ENCODE measurements at places on chromosomes 6 and 20. TPM values are rescaled to one million over a fixed set of nuclear protein-coding genes. Genes with fewer than 3 reads are reported as not detected.
A peak's percentile ranks its signal among the peaks of the same experiment; 100 is the strongest.

- no peak for DNase-seq
Observed at GRCh38 chr6:62998022-62998421, 213.2 kb upstream of the FKBP1C start.

- DNase-seq = no peak
Observed at GRCh38 chr20:36043892-36044515, 75.6 kb downstream of the CNBD2 start.

DNA sequence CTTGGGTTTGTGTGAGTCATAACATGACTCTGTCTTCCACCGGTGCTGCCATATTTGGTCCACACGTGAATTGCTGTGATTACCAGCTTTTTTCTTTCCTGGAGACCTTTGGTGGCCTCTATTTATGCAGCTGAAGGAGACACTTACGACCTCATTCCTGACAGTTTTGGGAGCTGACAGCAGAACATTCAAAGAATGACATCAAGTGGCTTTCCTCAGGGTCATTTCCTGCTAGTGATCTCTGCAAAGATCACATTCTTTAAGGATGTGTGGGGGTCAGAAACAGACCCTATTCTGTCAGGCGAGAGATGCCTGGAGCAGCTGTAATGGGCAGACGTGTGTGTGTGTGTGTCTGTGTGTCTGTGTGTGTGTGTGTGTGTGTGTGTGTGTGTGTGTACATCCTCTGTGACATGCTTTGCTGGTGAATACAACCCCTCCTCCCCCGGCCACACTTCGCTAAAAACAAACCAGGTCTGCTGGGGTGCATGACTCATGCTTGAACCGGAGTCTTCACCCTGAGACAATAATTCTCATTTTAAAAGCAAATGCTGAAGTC is 115.6 kb downstream of the TMEM170B start:
- DNase-seq = peak; percentile 91

DNA sequence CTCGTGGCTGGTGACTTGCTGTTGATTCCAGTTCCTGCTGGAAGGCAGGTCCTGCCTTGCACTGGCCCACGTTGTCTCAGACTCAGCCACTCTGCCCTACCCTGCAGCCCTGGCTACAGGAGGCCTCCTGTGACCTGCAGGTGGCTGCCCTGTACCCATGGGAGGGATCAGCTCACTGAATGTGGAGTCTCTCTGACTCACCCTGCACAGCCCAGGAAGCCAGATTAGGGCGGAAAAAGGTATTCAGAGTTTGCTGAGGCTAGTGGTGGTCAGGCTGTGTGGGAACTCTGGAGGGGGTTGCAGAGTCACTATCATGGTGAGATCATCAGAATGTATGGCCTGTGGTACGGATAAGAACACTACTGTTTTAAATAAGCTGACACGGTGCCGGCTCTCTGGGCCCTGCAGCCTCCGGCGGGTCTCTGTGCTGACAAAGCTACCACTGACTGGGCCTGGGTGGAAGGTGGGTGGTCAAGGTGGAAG is 24.7 kb upstream of the PYGB start:
- no peak for DNase-seq

- DNase-seq = peak; percentile 9
Observed at GRCh38 chr20:45487231-45487635, 17.7 kb downstream of the WFDC2 start.

DNA sequence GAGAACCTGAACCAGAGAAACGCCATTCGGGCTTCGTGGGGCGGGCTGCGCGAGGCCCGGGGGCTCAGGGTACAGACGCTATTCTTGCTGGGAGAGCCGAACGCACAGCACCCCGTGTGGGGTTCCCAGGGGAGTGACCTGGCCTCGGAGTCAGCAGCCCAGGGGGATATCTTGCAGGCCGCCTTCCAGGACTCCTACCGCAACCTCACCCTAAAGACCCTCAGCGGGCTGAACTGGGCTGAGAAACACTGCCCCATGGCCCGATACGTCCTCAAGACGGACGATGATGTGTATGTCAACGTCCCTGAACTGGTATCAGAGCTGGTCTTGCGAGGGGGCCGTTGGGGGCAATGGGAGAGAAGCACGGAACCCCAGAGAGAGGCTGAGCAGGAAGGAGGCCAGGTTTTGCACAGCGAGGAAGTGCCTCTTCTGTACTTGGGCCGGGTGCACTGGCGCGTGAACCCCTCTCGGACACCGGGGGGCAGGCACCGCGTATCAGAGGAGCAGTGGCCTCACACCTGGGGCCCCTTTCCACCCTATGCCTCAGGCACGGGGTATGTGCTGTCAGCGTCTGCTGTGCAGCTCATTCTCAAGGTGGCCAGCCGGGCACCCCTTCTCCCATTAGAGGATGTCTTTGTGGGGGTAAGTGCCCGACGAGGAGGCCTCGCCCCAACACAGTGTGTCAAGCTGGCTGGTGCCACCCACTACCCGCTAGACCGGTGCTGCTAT is 904 bp downstream of the B3GALT4 start:
- no peak for DNase-seq

GRCh38 chr6:111576291-111576690 is 29.4 kb downstream of the TRAF3IP2 start:
- peak; percentile 52 for DNase-seq

GRCh38 chr6:98958776-98959175 is 11.0 kb upstream of the FBXL4 start:
- no peak for DNase-seq

DNA sequence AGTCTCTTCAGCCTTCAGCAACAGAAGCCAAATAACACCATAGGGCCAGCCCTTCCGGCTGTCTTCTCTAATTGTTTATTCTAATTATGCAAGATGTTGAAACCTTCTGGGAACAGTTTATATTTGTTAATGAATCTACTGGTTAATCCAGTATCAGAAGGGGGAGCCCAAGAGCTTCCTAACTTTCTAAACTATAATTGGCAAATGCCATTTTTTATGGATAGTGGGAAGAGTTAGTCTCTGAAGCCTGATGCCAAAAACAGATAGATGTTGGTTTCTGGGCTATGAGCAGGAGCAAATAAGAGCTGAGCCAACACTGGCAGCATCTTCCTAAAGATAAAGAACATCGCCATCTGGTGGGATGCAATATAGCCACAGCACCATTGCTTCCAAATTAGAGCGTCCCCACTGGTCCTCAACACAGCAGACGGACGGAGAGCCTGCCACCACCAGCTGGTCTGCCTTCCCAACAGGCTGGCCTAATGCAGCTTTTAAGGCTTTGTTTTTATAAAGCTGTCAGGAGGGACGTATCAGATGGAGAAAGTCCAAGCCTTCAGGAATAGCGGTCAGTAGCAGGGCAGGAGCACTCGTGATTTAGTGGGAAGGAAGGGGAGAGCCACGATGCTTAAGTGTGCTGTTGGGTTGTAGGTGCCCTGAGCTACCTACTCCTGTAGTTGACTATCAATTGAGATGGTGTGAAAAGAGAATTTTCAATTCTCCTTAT is 118.8 kb downstream of the RALGAPA2 start:
- peak; percentile 63 for DNase-seq

DNA sequence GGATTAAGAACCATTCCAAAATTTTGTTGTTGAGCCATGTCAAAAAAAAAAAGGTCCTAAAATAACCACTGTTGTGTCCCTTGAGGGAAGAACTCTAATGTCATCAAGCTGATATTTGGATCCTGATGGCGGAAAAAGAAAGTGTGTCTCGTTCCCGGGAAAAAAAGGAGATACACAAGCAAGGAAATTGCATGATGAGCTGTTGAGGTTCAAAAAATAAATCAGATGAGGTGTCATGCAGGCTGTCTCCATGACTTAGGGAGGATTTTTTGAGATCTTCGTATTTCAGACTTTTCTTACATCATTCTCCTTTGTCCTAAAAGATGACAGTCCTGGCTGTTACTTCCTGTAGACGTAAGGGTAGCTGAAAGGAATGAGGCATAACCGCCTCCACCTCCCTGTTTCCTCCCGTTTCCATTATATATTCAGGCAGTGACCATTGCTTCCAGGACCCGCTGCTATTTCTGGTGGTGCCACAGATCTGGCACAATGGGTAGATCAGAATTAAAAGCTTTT is 117.3 kb upstream of the TNFAIP3 start:
- DNase-seq = peak; percentile 45

DNA sequence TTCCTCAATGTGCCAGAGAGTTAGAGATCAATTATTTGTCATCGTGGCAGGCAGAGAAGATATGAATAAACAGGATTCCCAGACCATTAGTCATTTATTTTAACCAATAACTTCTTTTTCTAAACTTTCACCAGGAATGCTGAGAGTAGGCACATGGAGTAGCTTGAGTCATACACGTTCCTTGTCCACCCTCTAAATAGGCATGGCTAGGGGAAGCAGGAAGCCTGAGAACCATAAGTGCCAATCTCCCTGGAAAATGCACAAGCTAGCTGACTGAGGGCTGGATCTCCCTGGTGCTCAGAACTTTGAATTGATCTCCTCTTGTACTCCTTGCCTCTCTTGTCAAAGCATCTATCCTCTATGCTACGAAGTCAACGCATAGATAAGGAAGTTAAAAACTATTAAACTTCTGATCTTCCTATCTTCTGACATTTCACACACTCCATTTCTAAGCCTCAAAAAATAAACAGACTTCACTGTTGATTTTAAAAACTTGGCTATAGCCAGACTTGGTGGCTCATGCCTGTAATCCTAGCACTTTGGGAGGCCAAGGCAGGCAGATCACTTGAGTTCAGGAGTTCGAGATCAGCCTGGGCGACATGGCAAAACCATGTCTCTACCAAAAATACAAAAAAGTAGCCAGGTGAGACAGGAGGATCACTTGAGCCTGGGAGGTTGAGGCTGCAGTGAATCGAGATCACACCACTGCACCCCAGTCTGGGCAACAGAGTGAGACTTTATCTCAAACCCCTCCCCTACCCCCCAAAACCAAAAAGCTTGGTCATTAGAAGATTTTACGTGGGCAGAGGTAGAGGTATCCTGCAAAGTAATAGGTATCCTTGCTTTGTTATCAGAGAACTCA is 11.8 kb downstream of the ADTRP start:
- DNase-seq = no peak

The CST5 gene
- 0.56 TPM for polyA plus RNA-seq

The DEFB132 gene
- not detected for polyA plus RNA-seq

The MICB gene
- 0.64 TPM for polyA plus RNA-seq

The PSMB9 gene
- polyA plus RNA-seq = 11.0 TPM
